ENCODE measurements at places on chromosomes 11 and 22. TPM values are rescaled to one million over a fixed set of nuclear protein-coding genes. Genes with fewer than 3 reads are reported as not detected.
A peak's percentile ranks its signal among the peaks of the same experiment; 100 is the strongest.

The C11orf42 gene
- total RNA-seq: not detected

The TYR gene
- total RNA-seq: not detected

The CDC42BPG gene
- 0.38 TPM for total RNA-seq

The OR56A1 gene
- total RNA-seq: not detected

The TBX1 gene
- 8.1 TPM for total RNA-seq

The TPBGL gene
- total RNA-seq: 0.46 TPM

GRCh38 chr11:40175980-40176379 is 1283.5 kb downstream of the LRRC4C start:
- no peak for DNase-seq

DNA sequence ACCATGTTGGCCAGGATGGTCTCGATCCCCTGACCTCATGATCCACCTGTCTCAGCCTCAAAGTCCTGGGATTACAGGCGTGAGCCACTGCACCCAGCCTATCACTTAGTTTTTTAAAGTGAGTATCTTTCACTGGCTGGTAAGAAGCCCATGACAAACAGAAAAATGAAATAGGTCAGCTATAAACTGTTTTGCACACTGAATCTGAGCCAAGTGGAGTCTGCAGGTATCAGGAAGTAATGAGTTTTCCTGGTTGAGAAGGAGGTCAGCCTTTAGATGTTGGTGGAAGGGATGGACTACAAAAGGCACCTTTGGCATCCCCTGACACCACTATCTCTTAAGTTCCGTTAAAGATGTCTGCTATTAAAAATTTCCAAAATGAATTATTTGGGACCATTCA is 345.1 kb downstream of the AASDHPPT start:
- DNase-seq: no peak

DNA sequence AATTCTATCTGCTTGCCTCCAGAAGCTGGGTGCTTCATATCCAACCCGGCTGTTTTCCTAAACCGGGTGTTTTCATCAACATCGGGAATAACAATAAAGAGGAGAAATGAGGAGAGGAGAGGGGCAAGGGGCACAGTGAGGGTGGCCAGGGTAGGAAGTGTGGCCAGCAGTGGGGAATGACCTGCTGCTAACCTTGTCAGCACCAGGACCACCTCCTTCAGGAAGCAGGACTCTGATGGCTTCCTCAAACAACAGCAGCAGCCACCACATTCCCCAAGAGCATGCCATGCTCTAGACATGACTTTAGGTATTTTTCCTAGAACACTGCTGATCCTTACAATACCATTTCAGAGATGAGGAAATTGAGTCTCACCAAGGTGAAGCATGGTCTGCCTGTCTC is 52.4 kb downstream of the TPBGL start:
- no peak for DNase-seq

- no peak for DNase-seq
These were observed 9.7 kb downstream of the SPTBN2 start for GRCh38 chr11:66719111-66719872.

GRCh38 chr22:47571616-47572015 is 809.2 kb downstream of the TBC1D22A start:
- DNase-seq: peak; percentile 32

- DNase-seq: peak; percentile 65
These were observed 32.2 kb downstream of the GNB1L start for GRCh38 chr22:19822301-19823117.

GRCh38 chr11:15159085-15159484 is 44.4 kb downstream of the INSC start:
- DNase-seq: no peak

- DNase-seq: no peak
These were observed 310.2 kb downstream of the DDX10 start for GRCh38 chr11:108975026-108975425.

GRCh38 chr11:76680518-76681425 is 10.2 kb upstream of the LRRC32 start:
- peak; percentile 89 for DNase-seq

- no peak for DNase-seq
These were observed 21.9 kb downstream of the HTR3B start for GRCh38 chr11:113926273-113927197.

- DNase-seq: no peak
These were observed 62.6 kb downstream of the CD6 start for GRCh38 chr11:61034111-61034510.

DNA sequence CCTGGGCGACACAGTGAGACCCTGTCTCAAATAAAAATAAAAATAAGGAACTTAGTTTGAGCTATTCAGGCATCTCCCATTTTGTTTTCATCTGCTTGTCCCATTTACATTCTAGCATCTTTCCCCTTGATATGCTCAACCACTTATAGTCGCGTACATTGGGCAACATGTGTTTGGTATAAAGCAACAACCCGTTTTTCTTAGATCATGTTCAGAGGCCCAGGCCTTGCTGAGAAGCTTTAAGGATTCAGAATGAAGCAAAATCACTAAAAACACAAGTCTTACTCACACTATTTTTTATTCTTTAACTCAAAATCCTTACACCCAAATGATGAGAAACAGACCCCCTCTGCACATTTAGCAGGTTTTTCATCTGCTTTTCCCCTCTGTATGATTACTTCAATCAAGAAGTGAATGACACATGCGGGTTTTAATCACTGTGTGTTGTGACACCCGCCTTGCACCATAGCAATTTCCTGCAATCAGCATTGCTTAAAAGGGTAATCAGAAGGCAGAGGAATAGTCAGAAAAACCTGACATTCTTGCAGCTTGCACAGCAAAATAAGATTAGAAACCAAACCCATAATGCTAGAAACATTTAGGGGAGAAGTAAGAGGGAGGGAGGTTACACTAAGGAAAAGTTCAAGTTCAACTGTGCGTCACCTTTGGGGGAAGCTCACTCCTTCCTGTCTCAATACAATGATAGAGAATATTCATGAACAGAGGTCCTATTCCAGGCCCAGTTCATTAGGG is 25.9 kb downstream of the ALG9 start:
- DNase-seq: no peak

DNA sequence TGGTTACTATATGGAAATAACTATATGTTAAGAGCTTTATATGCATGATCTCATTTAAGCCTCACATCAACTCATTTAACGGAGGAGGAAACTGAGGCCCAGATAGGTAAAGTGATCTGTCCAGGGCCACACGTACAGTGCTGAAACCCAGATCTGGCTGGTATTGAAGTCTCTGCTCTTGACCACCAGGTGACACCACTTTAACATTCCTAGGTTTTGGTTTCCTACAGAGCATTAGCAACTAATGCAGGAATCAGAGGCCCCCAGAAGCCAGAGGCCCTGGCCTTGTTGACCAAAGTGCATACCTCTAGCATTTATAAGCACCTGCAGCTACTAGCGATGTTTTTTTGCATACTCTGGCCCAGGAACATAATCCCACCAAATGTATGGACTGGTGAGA is 12.9 kb upstream of the LIMK2 start:
- no peak for DNase-seq

DNA sequence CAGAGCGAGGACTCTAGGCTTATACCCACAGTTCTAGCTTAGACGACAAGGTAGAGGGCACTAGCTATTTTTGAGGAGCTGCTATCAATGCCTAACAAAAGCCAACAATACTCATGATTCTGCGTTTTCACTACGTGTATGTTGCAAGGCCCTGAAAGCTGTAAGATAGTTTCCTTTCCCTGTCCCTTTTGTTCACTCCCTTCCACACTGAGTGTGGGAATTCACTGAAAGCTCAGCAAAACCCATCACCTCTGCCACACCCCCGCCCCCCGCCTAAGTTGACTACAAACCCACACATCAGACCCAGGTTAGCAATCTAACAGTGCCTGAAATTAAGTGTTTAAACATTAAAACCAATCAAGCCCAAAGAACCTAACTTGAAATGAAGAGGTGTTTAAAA is 6.2 kb upstream of the LDLRAD3 start:
- no peak for DNase-seq

DNA sequence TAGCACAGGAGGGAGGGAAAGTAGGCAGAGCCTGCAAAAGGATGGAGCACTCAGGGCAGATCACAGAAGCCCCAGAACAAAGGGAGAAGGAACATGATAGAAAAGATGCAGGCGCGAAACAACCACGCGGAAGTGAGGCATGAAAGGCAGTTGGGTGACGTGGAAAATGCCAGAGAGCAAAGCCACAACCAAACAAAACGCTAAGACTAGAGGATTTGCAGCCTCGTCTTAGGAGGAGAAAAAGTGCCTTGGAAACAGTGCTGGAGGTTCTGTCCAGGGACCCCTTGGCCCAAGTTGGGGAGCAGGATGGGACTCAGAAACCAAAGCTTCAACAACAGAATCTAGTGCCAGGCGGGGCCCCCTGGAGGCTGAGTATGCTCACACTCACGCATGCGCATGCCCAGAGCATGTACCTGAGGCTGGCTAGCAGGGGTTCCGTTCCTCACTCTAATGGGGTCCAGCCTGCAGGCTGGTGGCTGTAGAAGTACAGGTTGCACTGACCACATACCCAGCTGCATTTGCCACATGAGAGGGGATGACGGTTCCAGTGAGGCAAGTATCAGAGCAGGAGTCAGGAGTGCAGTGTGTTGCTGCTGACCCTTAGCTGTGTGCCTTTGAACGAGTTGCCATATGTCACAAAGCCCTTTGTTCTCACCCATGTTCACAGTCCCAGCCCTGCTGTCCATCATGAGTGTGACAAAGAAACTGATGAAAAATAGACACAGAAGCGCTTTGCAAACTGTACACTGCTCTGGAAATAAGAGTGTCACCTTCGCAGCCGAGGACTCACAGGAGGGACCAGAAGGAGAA is 568.6 kb upstream of the CADM1 start:
- DNase-seq: no peak

GRCh38 chr11:123238297-123238696 is 43.2 kb upstream of the CLMP start:
- DNase-seq: peak; percentile 91

DNA sequence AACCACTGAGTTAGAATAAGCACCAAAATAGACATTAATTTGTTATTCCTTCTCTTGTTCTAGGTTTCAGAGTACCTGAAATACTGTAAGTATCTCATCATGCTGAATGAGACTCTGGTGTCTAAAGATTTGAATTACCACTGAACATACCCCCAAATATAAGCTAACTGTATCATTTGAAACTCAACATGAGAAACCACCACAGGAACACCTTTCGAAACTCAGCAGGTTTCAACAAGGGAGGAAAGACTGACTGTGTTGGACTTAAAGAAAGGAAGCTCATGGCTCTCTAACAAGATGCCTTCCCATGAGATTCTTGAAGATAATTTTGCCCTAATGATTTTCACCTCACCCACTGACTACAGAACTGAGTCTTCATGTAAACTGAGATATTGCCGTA is 37.0 kb downstream of the PRCP start:
- DNase-seq: no peak

- peak; percentile 49 for DNase-seq
These were observed 9.2 kb downstream of the CLDN5 start for GRCh38 chr22:19514831-19515565.

- no peak for DNase-seq
These were observed 164.6 kb upstream of the PDGFD start for GRCh38 chr11:104328512-104328907.

- peak; percentile 32 for DNase-seq
These were observed 28.6 kb upstream of the YPEL1 start for GRCh38 chr22:21764038-21764804.

- no peak for DNase-seq
These were observed 132.7 kb downstream of the FAT3 start for GRCh38 chr11:92357344-92357743.

DNA sequence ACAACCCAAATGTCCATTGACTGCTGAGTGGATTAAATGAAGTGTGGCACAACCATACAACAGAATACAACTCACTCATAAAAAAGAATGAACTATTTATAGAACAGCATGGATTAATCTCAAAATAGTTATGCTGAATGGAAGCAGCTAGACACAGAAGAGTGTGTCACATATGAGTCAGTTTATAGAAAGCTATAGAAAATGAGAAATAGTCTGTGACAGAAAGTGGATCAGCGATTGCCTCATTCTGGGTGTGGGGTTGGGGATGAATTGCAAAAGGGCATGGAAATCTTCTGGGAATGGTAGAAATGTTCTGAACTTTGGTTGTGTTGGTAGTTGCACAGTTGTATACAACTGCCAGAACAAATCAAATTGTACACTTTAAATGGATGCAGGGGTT is 37.4 kb downstream of the PRR5L start:
- DNase-seq: no peak

DNA sequence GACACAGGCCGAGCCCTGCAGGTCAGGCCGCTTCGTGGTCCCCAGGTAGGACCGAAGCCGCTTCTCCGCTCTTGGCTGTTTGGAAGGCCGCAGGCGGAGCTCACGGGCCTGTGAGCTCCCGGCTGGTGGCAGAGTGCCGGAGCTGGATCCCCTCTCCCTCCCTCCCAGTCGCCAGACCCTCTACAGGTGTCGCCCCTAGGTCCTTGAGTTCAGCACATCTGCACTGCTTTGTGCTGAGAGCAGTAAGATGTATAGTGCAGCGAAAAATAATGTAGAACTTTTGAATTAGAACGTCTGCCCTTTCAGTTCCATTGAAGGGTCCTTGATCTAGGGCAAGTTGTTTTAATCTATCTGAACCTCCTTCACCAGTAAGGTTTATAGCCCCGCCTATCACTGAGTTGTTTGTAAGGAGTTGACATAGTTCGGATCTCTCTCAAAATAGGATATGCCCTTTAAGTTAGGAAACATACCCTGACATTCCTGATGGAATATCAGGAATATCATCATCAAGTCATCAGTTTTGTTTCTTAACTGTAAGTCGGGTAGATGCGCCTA is 419 bp downstream of the ANKRD49 start:
- DNase-seq: no peak

DNA sequence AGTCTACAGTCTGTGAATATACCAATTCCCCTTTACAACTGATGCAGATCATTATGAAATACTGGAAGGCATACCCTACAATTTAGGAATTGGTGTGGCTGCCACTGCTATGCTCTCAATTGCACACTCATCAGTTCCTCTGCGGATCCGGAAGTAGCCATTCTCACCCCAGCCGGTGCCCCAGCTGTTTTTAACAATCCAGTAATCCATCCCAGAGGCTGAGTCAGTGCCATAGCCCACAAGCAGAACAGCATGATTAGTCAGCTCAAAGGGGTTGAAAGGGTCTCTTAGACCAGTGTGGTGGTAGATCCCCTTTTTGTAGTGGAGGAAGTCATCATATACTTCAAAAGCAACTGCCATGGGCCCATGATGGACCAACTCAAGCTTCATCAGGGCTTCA is 43.6 kb downstream of the CTSC start:
- DNase-seq: no peak

DNA sequence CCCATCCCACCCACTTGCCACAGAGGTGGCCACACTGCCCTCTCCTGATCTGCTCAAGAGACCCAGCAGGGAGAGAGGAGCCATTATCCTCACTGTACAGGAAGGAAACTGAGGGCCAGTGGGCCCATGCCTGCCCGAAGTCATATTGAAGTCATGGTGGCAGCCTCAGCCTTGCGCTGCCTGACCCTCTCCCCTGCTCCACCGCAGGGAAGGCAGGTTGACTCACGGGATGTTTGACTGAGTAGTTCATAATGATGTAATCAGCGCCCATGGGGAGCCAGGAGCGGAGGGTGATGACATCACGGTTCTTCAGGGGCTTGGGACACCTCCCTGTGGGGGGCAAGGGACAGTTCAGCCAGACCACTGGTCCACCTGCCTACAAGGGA is 6.1 kb upstream of the ARAP1 start:
- DNase-seq: no peak
